ENCODE measurements at places on chromosomes 7 and 10. TPM values are rescaled to one million over a fixed set of nuclear protein-coding genes. Genes with fewer than 3 reads are reported as not detected.

SH2B2 gene
- total RNA-seq, result 4.7 TPM

MMD2 gene
- not detected for total RNA-seq

ZPBP gene
- not detected for total RNA-seq

PSPH gene
- total RNA-seq, result 66.0 TPM

ANKRD26 gene
- 10.4 TPM for total RNA-seq

IGF2BP3 gene
- total RNA-seq, result 53.6 TPM

WNT8B gene
- total RNA-seq, result not detected

DRGX gene
- not detected for total RNA-seq

STX1A gene
- 49.6 TPM for total RNA-seq

DAGLB gene
- total RNA-seq, result 14.7 TPM

OR2A1 gene
- under 0.01 TPM for total RNA-seq

ZNF800 gene
- total RNA-seq, result 19.2 TPM

NKX1-2 gene
- not detected for total RNA-seq

NEUROD6 gene
- total RNA-seq, result not detected

STEAP1B gene
- 1.5 TPM for total RNA-seq

ZNF33B gene
- 4.5 TPM for total RNA-seq

NPC1L1 gene
- total RNA-seq, result not detected

ERVW-1 gene
- total RNA-seq, result not detected

TSPAN12 gene
- total RNA-seq, result 0.30 TPM

ECHDC3 gene
- 3.9 TPM for total RNA-seq

OR2A12 gene
- total RNA-seq, result not detected

CALHM1 gene
- total RNA-seq, result not detected

C7orf57 gene
- not detected for total RNA-seq

SDK1 gene
- 0.46 TPM for total RNA-seq

AZGP1 gene
- 0.32 TPM for total RNA-seq

MRC1 gene
- total RNA-seq, result 0.05 TPM

LRRC17 gene
- 69.2 TPM for total RNA-seq

CH25H gene
- not detected for total RNA-seq

AGR3 gene
- not detected for total RNA-seq

FAM13C gene
- 1.2 TPM for total RNA-seq

NME8 gene
- total RNA-seq, result not detected

FBXO24 gene
- total RNA-seq, result 0.30 TPM

ITGB8 gene
- 12.6 TPM for total RNA-seq

CDC14C gene
- total RNA-seq, result not detected

RHOBTB1 gene
- total RNA-seq, result 17.7 TPM

NEUROG3 gene
- total RNA-seq, result not detected

FOXP2 gene
- total RNA-seq, result 1.2 TPM

PRPS1L1 gene
- not detected for total RNA-seq

GAD2 gene
- total RNA-seq, result not detected

All from smooth muscle cell of the umbilical artery (primary cell).